Stimulated activated CD8-positive, alpha-beta memory T cell treated with anti-CD3 and anti-CD28 coated beads, Interleukin-4, amount 100 ng/mL, for 4 hours (primary cell): ENCODE measurements at places on chromosomes 1 and 21.

- no peak for DNase-seq
These were observed 2.6 kb downstream of the GATAD2B start for GRCh38 chr1:153919876-153920852.

GRCh38 chr1:151715726-151716404 is 738 bp downstream of the CELF3 start:
- DNase-seq = no peak

GRCh38 chr21:45442276-45442675 is 37.3 kb downstream of the COL18A1 start:
- no peak for DNase-seq

- no peak for DNase-seq
These were observed 176.0 kb downstream of the PLPP3 start for GRCh38 chr1:56403321-56403720.

- no peak for DNase-seq
These were observed 308.0 kb upstream of the B3GALT2 start for GRCh38 chr1:193494368-193494767.

DNA sequence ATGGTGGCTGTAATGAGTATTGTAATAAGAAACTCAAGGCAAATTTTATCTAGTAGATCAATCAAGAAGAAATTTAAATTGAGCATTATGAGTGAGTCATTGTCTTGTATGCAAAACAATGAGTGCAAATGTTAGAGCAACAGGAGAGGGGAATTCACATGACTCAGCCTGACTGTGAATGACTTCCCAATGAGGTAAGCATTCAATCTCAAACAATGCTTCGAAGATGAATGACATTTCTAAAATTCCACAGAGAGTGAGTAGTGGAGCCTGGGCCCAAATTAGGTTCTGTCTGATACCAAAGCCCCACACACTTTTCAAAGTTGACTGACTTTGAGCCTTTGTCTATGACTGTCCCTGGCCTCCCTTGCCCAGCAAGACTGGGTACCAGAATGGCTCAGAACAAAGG is 738.0 kb downstream of the PTPRU start:
- DNase-seq = no peak

GRCh38 chr1:176976225-176976624 is 188.3 kb downstream of the ASTN1 start:
- DNase-seq = no peak

GRCh38 chr1:61441723-61442262 is 283.1 kb downstream of the TM2D1 start:
- DNase-seq = no peak

GRCh38 chr1:190175320-190175719 is 302.3 kb downstream of the BRINP3 start:
- no peak for DNase-seq
